ENCODE measurements at places on chromosomes 3 and 15. TPM values are rescaled to one million over a fixed set of nuclear protein-coding genes. Genes with fewer than 3 reads are reported as not detected.

DNA sequence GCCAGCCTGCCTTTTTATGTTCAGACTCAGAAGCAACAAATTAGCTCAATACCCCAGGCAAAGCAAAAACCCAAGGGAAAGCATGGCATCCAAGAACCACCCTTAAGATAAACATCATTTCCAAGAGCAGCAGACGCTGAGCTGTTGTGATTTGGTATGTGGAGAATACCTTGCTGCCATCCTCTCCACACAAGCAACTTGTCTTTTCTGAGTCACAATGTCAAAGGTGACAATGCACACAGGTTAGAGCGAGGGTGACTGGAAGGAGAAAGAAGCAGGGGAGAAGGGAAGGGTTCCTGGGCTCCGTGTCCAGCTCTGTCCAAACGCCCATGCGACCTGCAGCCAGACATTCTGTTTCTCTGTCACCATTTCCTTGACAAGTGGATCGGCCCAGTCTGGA lies 6.0 kb downstream of the PCSK6 start:
- no peak overlapping the region for H3K4me3 ChIP-seq
- H3K27ac ChIP-seq: no peak overlapping the region
- H3K4me1 ChIP-seq: no peaks in the 10 kb centered on the region

- no peak for DNase-seq
- H3K4me1 ChIP-seq: no peaks in the 10 kb centered on the region
- H3K27me3 ChIP-seq: no peaks in the 10 kb centered on the region
- no peak overlapping the region for H3K4me3 ChIP-seq
Observed at GRCh38 chr3:32372213-32372490, 19.5 kb upstream of the CMTM7 start.

DNA sequence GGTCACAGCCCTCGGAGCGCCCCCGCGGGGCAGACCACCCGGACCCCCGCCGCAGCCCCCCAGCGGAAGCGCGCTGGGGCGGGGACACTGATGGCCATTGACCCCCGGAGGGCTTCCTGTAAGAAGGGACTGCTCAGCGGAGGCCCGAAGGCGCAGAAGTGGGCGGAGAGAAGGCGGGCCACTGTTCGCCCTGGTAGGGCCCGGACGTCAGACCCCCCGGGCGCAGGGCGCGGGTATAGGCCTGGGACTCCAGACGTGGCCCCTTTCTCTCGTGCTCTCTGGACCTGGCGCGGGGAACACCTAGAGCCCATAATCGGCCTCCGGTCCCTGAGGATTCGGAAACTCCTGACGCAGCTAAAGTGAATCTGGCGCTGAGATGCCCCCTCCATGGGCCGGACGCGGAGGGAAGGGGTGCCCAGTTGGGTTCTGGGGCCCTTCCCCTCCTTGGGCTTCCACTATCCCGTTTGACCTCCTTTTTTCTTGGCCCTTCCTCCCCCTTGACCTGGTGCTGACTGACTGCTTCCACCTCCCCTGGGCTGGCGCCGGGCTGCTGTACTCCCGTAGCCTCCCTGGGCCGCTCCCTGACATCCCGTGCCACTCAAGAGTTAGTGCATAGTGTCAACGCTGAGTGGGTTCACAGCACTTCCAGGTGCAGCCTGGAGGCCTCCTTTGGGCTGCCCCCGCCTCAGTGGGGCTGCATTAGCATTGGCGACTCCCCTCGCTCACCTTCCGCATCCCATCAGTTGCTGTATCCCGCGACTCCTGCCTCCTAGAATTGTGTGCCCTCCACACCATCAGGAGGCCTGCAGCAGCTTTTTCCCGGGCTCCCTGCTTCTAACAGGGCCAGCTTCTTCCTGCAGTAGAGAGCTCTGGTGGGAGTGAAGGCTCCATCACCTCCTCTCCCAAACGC lies 694 bp downstream of the ABTB1 start:
- peak; percentile 82 for DNase-seq
- no peaks in the 10 kb centered on the region for H3K27me3 ChIP-seq
- peak overlapping the region; percentile 98 for H3K4me3 ChIP-seq

GRCh38 chr15:75349851-75350588 lies 3.2 kb downstream of the NEIL1 start:
- no peak overlapping the region for H3K27ac ChIP-seq
- H3K4me3 ChIP-seq: no peak overlapping the region
- H3K4me1 ChIP-seq: peaks cover 21% of the 10 kb centered on the region
- H3K36me3 ChIP-seq: peaks cover 8% of the 10 kb centered on the region
- DNase-seq: peak; percentile 64

- no peaks in the 10 kb centered on the region for H3K36me3 ChIP-seq
- no peak for DNase-seq
- H3K4me3 ChIP-seq: no peak overlapping the region
- H3K4me1 ChIP-seq: no peaks in the 10 kb centered on the region
- H3K27me3 ChIP-seq: no peaks in the 10 kb centered on the region
Observed at GRCh38 chr15:98083203-98083910, 122.9 kb downstream of the ARRDC4 start.

DNA sequence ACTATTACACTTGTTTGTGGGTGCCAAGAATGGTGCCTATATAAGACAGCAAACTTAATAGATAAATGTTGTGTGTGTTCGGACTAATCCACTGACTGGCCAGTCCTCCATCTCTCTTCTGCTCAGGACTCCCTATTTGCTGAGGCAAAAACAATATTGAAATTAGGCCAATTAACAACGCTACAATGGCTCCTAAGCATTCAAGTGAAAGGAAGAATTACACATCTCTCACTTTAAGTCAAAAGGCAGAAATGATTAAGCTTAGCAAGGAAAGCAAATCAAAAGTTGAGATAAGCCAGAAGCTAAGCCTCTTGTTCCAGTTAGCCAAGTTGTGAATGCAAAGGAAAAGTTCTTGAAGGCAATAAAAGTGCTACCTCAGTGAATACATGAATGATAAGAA lies 126.9 kb downstream of the CCNL1 start:
- DNase-seq: no peak
- H3K4me1 ChIP-seq: no peaks in the 10 kb centered on the region
- H3K27me3 ChIP-seq: peaks cover 5% of the 10 kb centered on the region
- H3K36me3 ChIP-seq: no peaks in the 10 kb centered on the region
- H3K4me3 ChIP-seq: no peak overlapping the region

GRCh38 chr3:184788751-184789150 lies 23.2 kb upstream of the VPS8 start:
- H3K36me3 ChIP-seq: no peaks in the 10 kb centered on the region
- no peak for DNase-seq
- no peak overlapping the region for H3K27ac ChIP-seq
- H3K27me3 ChIP-seq: no peaks in the 10 kb centered on the region
- H3K4me1 ChIP-seq: peaks cover 18% of the 10 kb centered on the region

GRCh38 chr3:57787867-57788623 lies 31.9 kb downstream of the SLMAP start:
- H3K4me1 ChIP-seq: peaks cover 22% of the 10 kb centered on the region
- no peak overlapping the region for H3K4me3 ChIP-seq
- no peaks in the 10 kb centered on the region for H3K27me3 ChIP-seq
- H3K36me3 ChIP-seq: no peaks in the 10 kb centered on the region

CYP1A2 gene
- not detected for total RNA-seq

DNA sequence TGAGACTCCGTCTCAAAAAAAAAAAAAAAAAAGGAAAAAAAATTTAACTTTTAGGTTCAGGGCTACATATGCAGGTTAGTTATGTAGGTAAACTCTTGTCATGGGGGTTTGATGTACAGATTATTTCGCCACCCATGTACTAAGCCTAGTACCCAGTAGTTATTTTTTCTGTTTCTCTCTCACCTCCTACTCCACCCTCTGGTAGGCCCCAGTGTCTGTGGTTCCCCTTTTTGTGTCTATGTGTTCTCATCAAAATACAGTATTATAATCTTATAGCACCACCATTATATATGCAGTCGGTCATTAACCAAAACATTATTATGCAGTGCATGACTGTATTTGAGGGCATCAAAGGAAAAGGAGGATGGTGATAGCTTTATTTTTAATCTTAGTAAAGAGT lies 47.3 kb downstream of the CHP1 start:
- H3K4me3 ChIP-seq: no peak overlapping the region
- H3K27ac ChIP-seq: no peak overlapping the region
- peaks cover 4% of the 10 kb centered on the region for H3K4me1 ChIP-seq
- H3K27me3 ChIP-seq: no peaks in the 10 kb centered on the region
- no peak for DNase-seq

GRCh38 chr3:2920103-2920502 lies 190.1 kb downstream of the IL5RA start:
- no peak overlapping the region for H3K4me3 ChIP-seq
- no peak for DNase-seq
- H3K36me3 ChIP-seq: no peaks in the 10 kb centered on the region

- H3K27ac ChIP-seq: peak overlapping the region; percentile 26
- no peaks in the 10 kb centered on the region for H3K36me3 ChIP-seq
- DNase-seq: no peak
- peaks cover 22% of the 10 kb centered on the region for H3K4me1 ChIP-seq
Observed at GRCh38 chr3:185332026-185332735, 30.8 kb upstream of the MAP3K13 start.

- no peak for DNase-seq
- no peaks in the 10 kb centered on the region for H3K27me3 ChIP-seq
- no peaks in the 10 kb centered on the region for H3K4me1 ChIP-seq
- no peak overlapping the region for H3K4me3 ChIP-seq
- H3K27ac ChIP-seq: no peak overlapping the region
Observed at GRCh38 chr3:111035316-111035715, 36.3 kb upstream of the NECTIN3 start.

DNA sequence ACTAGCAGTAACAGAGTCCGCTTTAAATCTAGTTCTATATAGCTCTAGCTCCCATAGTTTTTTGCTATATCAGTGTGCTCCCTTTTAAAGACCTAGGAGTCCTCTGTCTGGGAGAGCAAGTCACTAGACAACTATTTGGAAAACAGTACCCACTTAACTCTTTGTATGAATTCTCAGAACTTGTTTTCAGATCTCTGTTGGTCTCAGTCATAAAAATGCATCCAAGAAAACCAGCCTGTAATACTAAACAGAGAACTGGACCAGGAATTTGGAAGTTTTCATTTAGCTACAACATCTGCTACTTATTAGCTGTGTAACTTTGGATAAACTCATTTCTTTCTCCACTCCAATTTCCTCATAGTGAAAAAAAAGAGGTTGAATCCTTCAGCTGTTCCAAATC lies 56.9 kb upstream of the C3orf49 start:
- no peak overlapping the region for H3K27ac ChIP-seq
- H3K27me3 ChIP-seq: no peaks in the 10 kb centered on the region
- H3K4me1 ChIP-seq: no peaks in the 10 kb centered on the region
- DNase-seq: no peak
- H3K36me3 ChIP-seq: no peaks in the 10 kb centered on the region
- no peak overlapping the region for H3K4me3 ChIP-seq

DNA sequence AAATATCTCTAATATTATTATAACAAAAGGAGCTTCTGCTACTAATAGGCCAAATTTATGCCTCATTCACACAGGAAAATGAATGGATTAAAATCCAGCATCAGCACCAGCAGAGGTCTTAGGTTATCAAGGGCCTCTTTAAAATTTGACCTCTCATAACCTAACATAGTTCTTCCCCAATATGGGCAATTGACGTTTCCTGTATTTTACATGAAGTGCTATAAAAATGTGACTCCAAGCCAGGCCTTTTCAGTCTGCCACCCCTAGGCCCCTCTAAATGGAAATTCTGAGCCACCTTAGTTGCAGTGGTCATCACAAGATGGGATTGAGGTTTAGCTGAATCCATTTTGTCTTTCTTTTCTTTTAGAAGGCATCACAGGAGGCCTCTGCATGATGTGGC lies 70.1 kb downstream of the CASR start:
- DNase-seq: no peak
- no peaks in the 10 kb centered on the region for H3K27me3 ChIP-seq
- no peaks in the 10 kb centered on the region for H3K36me3 ChIP-seq
- no peaks in the 10 kb centered on the region for H3K4me1 ChIP-seq
